ENCODE measurements at places on chromosomes 1 and 21.
A peak's percentile ranks its signal among the peaks of the same experiment; 100 is the strongest.

DNA sequence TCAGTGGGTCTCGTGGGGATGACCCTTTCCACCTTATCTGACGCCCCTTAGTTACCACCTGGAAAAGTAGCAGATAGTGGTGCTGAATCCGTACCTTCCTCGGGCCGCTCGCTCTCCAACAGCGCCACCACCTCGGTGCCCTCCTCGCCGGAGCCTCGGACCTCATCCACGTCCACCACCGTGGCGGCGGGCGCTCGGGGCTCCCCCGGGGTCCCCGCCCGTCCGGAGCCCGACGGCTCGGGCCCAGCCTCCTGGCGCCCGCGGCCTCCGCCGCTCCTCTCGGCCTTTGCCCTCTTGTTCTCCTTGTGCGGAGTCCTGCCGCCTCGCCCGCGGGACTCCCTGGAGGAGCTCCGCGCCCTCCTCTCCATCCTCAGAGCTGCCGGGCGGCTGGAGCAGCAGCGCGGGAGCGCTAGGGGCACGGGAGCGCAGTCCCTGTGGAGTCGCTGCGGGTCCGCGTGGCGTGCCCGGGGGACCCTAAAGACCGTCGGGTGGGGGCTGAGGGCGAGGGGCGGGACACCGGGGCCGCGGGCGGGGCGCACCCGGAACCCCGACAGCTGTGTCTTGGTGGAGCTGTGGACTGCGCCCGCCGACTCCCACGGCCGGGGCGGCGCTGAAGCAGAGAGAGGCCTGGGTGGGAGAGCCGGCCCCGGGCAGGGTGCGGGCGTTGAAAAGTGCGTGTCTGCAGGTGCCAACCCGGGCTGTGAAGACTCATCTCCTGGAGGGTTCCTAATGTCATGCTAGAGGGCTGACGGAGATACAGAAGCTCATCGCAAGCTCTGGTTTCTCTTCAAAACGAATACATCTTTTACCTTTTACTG lies at the start of gene NPHS2:
NPHS2 (minus strand) TSS at position 452 of the 818 bp plus-strand sequence; CDS start at position 368, 84 bp downstream.
- DNase-seq: no peak

- no peak for DNase-seq
These were observed 475.6 kb upstream of the B3GALT2 start for GRCh38 chr1:193662030-193662429.

DNA sequence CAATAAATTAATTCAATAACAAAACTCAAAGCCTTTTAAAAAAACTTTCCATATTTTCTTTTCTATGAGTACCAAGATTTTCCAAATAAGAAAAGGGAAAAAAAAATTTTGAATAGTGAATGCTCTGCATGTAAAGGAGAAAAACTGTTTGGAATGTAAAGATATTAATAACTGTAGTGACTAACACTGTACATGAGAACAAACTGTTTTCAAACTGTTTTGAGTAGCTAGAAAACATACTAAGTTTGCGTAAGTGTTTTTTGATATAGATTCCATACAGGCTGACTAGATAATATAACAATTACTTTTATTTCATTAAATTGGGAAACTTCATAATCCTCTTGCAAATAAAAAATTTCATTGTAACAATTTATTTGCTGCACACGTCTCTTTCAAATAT lies 150.5 kb downstream of the DPYD start:
- DNase-seq: no peak

- DNase-seq: peak; percentile 72
These were observed 37.1 kb upstream of the CTTNBP2NL start for GRCh38 chr1:112358798-112359408.

DNA sequence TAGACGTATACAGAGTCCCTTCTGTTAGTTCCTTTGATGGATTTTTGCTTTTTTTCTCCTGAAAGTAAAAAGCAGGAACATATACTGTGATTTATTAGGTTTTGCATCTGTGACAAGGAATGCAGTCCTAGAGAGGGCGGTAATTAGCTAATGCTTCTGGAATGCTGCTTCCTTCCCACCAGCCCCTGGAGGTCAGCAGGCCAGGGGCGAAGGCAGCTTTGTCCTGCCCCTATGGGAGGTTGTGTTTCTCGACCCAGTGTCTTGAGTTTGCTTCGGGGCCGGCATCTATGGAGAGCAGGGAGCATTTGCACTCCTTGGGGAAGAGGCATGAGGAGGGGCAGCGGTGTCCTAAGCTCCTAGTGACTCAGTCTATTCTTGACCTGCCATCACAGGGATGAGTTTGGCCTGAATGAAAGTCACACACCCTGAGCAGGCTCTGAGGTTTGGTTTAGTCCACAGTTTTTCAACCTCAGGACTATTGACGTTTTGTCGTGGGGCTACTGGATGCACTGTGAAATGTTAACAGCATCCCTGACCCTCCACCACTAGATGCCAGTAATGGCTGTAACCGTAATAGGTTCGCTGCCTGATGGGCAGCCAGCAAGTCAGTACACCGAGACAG lies 85.0 kb upstream of the KCNJ15 start:
- no peak for DNase-seq

DNA sequence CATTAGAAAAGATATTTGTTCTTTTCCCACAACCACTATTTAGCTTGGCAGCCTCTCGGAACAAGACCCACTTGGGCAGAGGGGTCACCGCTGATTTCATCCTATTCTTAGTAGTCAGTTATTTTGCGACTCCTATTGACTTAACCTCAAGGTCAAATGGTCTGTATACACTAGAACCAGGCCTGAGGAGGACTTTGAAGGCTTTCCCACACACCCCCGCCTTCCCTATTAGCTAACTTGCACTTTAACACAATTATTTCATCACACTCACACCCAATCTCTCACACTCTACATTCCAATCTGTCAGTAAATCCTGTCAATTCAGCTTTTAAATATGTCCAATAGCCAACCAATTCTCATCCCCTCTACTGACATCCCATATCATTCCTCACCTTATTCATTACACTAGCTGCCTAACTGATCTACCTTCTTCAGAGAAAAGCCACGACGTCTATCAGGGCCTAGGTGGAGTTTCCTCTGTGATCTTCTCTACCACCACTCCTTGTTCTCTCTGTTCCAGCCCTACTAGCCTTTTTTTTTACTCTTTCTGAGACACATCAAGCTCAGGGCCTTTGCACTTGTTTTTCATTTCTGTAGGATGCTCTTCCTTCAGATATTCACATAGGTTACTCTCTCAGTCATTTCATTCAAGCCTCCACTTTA lies 1.0 kb upstream of the NIBAN1 start:
- DNase-seq: no peak

DNA sequence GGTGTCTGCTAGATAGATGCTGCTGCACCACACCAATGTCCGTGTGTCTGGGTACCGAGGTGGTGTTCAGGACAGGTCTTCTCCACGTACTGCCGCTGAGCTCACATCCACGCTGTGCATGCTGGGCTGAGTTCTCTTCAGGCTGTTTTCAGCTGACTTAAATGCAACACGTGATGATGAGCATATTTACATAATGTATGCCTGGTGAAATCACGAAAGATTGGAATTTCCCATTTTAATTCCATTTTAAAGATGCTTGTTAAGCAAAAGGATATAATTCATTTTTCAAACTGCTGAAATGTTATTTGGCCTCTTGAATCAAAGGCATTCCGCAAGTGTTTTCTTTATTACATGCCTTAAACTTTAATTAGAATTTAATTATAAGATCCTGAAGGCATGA lies 107.9 kb downstream of the FGGY start:
- no peak for DNase-seq

DNA sequence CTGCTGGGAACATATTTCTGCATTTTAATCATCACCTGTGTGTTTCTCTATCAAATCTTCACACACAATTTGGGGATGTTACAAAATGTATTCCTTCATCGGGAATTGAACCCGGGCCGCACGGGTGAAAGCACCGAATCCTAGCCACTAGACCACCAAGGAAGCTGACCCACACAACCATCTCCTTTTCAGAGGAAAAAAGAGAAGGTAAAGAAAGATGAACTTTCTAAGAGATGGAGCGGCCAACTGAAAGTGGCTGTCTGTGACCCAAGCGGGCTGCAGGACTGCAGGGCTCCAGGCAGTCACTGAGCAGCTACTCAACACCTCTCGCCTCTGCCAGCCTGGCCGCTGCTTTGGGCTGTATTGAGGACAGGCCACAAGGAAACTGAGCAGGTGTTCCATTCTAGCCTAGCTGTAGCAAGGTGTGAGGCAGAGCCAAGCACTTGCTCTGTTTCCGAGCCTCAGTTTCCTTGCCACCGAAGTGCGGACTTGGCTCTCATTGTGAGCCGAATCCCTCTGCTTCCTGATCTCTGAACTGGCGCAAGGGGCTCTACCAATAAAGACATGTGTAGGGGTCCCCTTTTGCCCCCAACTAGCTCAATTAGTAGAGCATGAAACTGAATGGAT lies 156.9 kb upstream of the NBPF11 start:
- no peak for DNase-seq

DNA sequence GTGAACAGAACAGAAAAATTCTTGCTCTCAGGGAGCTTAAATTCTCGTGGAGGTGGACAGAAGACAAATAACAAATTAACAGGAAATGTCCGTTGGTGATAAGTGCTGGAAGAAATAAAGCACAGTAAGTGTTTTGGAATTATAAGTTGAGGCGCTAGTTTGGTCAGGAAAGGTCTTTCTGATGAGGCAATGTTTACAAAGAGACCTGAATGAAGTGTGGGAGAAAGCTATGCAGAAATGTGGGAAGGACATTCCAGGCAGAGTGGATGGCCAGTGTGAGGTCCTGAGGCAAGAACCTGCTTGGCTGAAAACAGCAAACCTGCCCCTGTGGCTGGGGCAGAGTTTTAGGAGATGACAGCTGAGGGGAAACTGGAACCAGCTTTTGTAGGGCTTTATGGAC lies 23.3 kb downstream of the NGF start:
- no peak for DNase-seq

DNA sequence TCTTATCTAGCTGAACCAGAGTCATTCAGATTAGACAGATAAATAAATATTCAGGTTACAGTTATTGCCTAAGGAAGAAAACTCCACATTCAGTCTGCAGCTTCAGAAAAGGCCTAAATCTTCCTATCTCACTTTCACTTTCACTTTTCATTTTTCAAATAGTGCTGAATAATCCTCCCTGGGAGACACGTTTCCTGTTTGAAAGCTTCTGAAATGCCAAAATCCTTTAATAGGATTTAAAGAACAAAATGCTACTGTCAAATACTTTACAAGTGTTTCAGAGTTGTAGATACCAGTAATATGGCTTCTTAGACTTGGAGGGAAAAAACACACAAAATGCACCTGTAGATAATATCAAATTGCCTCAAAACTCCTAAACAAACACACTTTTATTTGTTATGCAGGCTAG lies 3.9 kb downstream of the PSMB2 start:
- no peak for DNase-seq

DNA sequence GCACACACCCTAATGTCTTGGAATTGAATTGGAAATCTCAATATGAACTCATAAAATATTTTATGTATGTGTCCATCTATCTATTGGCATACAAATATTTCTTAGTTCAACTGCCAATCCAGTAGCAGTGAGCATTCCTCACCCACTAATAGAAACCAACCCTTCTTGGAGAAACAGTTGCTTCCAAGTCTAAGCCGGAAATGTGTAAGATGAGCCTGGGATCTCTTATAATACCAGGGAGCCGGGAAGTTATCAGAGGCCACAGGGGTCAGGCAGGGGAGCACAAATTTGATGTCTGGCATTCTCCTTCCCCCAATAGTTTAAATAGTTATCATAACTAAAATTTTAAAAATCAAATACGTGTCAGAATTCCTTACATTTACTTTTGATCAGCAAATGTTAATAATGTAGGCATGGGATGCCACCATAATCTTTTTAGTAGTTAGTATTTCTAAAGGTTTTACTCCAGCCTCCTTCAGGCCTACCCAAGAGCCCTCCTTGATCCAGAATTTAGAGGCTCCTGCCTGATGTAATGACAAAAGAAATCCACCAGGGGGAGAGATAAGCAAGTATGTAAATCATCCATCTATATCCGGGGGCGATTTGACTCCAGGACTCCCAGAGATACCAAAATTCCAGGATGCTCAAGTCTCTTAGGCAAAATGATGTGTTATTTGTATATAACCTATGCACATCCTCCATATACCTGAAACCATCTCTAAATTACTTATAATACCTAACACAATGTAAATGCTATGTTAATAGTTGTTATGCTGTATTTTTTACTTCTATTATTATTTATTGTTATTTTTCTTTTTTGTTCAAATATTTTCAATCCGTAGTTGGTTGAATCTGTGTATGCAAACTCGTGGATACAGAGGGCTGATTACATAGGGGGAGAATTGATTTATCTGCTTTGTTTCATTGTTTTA lies 218.7 kb upstream of the COA6 start:
- no peak for DNase-seq

DNA sequence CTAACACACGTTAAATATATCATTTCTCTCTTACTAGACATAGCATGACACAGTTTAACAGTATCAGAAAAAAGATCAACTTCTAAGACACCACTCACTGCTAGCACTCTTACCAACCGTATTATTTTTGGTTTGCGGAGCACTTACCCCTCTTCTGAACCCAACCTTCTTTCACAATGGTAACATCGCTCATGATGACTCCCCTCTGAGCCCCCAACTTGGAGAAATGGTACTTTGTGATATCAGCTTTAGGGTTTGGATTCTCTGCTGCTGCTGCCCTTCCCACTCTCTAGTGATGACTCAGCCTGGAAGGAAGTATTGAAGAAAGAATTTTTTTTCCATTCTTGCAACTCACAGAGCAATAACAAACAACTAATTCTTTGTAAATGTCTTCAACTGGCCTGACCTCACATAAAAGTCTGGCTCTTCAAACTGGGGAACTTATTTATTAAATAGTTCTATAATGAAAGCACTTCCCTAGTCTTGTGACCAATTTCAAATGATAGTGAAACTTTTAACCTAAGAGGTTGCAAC lies 7.0 kb downstream of the AKT3 start:
- DNase-seq: peak; percentile 41

- no peak for DNase-seq
These were observed 10.2 kb downstream of the EEIG2 start for GRCh38 chr1:108570128-108570527.

DNA sequence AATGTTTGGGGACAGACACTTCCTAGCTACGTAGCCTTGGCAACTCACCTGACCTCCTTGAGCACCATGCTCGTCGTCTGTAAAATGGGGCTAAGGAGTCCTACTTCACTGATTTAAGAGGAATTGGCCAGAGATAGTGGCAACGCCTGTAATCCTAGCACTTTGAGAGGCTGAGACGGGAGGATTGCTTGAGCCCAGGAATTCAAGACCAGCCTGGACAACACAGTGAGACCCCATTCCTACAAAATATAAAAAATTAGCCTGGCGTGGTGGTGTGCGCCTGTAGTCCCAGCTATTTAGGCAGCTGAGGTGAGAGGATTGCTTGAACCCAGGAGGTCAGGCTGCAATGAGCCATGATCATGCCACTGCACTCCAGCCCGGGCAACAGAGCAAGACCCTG lies 4.5 kb downstream of the SYTL1 start:
- no peak for DNase-seq

GRCh38 chr1:170676628-170677027 lies 12.7 kb downstream of the PRRX1 start:
- DNase-seq: no peak

- no peak for DNase-seq
These were observed 2.5 kb downstream of the WLS start for GRCh38 chr1:68229650-68230483.

- no peak for DNase-seq
These were observed 246.0 kb upstream of the AJAP1 start for GRCh38 chr1:4408380-4408779.

GRCh38 chr21:42535602-42536171 lies 22.0 kb downstream of the SLC37A1 start:
- no peak for DNase-seq

GRCh38 chr1:213194383-213194782 lies 143.3 kb downstream of the RPS6KC1 start:
- DNase-seq: no peak

GRCh38 chr1:184025242-184025675 lies 12.3 kb downstream of the COLGALT2 start:
- DNase-seq: no peak

- DNase-seq: no peak
These were observed 25.7 kb downstream of the CRYAA start for GRCh38 chr21:43194303-43195120.

All from head of caudate nucleus (tissue), 42 donors.